ENCODE measurements at places on chromosomes 3 and 15. TPM values are rescaled to one million over a fixed set of nuclear protein-coding genes. Genes with fewer than 3 reads are reported as not detected.

DNA sequence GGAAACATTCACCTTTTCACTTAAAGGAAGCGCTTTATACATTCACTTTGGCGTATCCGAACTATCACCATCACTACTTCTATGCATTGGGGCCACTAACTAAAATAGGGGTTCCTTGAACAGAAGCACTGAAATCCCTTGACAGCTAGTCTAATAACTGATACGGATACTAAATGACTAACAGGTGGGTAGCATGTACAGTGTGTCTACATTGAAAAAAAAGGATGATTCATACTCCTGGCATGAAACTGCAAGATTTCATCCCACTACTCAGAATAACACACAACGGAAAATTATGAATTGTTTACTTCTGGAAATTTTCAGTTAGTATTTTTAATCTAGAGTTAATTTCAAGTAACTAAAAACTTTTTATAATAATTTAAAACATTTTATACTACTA is 96.7 kb downstream of the SMARCC1 start:
- no peak for DNase-seq

Gene WHAMM
- 19.4 TPM for total RNA-seq

DNA sequence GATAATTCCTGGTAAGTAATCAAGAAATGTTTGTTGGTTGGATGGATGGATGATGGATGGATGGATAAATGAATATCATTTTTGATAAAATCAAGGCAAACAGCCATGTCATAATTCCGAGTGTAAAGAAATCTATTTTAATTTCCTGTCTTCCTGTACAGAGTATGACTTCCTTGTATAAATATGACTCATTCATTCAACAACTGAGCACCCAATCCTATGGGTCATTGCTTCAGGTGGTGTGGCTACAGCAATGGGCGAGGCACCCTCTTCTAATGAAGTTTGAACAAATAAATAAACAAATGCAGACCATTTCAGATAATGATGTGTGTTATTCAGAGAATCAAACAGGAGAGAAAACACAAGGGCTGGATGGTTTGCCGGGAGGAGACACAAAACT is 198.7 kb downstream of the TNIK start:
- DNase-seq = no peak

Gene NR2F2
- 14.7 TPM for total RNA-seq

Gene SCN11A
- total RNA-seq = not detected

DNA sequence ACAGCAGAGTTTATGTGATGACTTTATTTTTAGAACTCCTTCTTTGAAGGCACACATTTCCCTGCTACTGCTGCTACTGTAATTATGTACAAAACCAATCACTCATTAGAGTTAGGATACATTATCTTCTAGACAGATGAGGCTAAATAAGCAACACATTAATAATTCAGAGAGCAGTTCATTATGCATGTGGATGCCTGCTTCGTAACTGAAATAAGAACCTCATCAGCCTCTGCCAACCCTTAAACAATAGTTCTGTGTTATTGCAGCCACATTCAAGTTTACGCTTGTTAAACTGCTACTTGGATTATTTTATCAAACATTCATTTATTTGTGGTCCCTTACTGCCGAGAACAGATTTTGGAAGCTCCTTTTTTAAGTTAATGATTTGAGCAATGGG is 52.5 kb upstream of the C15orf61 start:
- DNase-seq = no peak

Gene LMCD1
- total RNA-seq = 340 TPM

DNA sequence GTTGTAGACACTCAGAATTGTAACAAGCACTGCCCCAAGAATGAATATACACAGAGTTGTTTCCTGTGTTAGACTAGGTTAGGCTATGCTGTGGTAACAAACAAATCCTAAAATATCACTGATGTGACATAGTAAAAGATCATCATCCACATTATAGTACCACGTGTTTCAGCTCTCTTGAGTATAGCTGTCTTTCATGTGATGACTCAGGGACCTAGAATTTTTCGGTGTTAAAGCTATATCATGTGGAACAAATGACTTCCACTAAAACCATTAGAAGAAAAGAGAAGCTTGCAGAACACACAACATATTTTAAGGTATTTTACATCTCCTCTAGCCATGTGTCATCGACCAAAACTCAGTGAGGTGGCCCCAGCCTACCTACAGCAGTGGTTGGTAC is 307.9 kb upstream of the RBMS3 start:
- no peak for DNase-seq

GRCh38 chr3:12797892-12798558 is 1.5 kb downstream of the CAND2 start:
- no peak for DNase-seq

DNA sequence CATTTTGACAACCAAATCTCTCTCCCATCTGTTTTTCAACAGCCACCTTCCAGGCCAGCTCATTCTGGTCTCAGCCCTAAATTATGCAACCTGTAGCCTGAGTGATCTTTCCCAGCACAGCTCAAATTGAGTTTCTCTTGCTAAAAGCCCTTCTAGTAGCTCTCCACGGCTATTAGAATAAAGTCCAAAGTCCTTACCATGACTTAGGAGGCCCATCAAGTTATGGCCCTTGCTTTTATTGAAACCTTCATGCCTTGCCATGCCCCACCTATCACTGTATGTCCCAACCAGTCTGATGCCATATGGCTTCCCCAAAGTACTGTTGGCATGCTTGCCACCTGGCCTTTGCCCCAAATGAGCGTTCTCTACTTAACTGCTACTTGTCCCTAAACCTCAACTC is 303.5 kb upstream of the GADL1 start:
- DNase-seq = no peak

Gene CCDC39
- 0.81 TPM for total RNA-seq

GRCh38 chr3:13391308-13391707 is 28.8 kb downstream of the NUP210 start:
- DNase-seq = no peak

Gene TCF12
- 44.8 TPM for total RNA-seq

DNA sequence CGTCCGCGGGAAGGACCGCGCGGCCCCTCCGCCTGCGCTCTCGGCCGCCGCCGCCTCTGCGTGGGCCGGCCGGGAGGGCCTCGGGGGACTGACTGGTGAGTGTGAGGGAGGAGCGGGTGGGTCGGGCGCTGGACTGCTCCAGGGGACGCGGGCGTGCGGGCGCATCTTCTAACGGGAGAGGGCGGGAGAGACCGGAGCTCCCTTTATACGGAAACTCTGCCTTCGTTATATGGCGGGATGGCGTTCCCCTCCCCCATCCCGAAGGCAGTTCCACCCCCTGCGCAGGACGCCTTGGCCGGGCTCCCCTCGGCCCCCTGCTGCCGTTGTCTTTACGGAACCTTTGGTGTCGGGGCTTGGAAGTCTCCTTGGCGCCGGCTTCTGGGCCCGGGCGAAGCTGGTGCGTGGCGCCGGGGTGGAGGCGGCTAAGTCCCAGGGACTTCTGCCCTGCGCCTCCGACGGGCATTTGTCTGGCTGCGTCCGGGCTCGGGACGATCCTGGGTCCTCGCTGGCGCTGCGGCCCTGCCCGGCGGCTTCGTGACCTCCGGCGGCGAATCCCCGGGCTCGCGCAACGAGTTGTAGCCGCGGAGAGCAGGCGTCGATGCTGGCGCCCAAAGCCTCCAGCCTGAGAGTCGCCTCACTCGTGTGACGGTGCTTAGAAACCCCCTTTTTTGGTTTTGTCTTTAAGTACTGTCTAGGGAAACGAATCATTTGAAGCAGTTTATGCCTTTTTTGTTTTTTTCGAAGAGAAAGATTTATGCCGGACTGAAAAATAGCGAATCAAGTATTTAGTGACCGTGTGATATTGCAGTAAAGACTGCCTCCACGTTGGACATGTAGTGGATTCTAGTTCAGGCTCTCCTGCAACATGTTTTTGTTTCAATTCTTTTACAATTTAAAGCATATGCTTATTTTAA is 623 bp downstream of the ZNF639 start:
- peak; percentile 80 for DNase-seq

- no peak for DNase-seq
These were observed 353.9 kb upstream of the THBS1 start for GRCh38 chr15:39227001-39227400.

Gene SHF
- 2.6 TPM for total RNA-seq

- DNase-seq = no peak
These were observed 719.9 kb upstream of the CBLB start for GRCh38 chr3:106588739-106589138.

DNA sequence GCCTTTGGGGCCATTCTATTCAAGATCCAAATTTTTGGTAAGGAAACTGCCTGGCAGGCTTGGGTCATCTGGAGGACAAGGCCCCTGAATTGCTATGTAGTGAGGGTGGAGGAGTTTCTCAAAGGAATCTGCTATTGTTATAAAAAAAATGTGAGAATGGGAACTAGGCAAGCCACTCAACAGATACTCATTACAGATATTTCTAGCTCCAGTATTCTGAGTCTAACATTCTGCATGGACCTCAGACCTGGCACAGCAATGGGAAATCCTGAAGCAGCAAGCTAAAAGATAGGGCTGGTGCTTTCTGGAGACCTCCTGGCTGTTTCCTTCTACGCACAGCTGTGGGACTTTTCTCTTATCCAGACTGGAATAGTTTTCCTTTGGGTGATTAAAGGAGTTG is 430.7 kb upstream of the RBMS3 start:
- no peak for DNase-seq

GRCh38 chr3:396293-396692 is 199.7 kb downstream of the CHL1 start:
- no peak for DNase-seq

- no peak for DNase-seq
These were observed 762.6 kb upstream of the GOLIM4 start for GRCh38 chr3:168858327-168858726.

DNA sequence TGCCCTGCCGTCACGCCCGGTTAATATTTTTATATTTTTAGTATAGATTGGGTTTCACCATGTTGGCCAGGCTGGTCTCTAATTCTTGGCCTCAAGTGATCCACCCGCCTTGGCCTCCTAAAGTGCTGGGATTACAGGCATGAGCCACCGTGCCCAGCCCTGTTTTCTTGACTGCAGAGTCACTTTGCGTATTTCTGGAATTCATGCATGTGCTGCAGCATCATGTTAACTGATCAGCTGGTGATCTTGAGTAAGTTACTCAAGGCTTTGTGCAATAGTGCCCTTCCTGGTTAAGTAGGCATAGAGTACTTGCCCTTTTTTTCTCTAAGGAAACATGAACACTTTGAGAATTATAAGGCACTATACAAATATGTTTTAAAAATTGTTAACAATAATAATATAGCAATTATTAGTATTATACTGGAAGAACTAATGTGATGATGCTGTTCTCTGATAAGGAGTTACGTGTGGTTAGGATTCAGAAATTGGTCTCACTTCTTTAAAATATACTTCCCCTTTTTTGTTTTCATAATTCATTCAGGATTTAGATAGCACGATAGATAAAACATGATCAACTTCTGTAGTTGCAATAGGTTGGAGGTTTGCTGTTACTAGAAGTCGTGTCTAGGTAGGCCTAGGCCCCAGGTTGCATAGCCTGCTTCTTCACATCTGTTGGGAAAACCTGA is 33.6 kb downstream of the GPR171 start:
- peak; percentile 45 for DNase-seq
